Muscle of leg (tissue), 16 donors: ENCODE measurements at places on chromosomes 3 and 15.

DNA sequence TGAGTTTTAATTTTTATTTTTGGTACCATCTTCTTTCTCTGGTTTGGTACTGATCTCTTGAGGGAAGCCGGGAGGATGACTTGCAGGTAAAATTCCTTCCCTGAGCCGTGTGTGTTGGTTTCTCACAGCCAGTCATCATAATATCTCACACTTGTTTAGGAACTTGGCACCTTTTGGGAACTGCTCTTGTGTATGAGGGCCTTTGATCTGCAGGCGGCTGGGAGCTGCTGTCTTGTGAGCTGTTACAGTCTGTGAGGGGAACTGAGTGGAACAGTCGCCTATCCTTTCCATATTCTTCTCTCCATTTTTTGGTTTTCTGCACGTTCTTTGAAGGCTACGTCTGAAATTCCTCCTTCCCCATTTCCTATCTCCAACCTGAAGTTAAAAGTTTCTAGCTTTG lies 75.2 kb downstream of the CACNA2D3 start:
- no peak for DNase-seq

DNA sequence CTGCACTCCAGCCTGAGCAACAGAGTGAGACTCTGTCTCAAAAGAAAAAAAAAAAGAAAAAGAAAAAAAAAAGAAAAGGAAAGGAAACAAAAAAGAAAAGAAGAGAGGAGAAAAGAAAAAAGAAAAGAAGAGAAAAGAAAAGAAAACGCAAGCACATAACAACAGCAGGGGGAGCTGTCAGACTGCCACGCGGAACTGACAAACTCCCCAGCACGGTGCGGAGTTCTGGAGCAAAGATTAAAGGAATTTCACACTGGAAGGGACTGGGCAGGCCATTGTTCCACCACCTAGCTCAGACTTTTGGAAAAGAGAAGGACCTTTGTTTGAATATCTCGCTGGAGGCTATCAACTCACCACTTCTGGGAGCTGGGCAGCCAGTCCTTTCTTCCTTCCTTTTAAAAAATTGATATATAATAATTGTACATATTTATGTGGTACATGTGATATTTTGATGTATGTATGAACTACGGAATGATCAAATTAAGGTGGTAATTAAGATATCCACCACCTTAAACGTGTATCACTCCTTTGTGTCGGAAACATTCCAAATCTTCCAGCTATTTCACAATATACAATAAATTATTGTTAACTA lies 40.5 kb downstream of the DPPA2 start:
- DNase-seq, result peak; percentile 51

- DNase-seq, result no peak
These were observed 12.2 kb downstream of the CPB1 start for GRCh38 chr3:148839805-148840204.

DNA sequence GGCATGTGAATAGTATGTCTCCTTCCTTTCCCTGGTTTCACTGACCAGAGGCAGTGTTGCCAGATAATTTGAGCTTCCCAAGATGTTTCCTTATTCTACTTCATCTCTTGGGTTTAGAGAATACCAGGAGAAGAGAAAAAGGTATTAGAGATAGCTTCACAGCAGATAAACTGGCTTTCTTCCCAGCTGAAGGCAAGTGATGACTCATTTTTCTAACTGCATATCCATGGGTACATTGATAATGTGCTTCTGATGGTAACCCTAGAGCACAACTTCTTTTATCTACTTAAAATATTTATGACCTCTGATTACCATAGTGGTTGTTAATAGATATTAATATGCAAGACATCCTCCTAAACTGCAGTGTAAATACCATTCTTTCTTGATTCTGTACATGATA lies 34.6 kb upstream of the CMTM8 start:
- no peak for DNase-seq

- no peak for DNase-seq
These were observed 813.3 kb upstream of the ARRDC4 start for GRCh38 chr15:97146929-97147870.

DNA sequence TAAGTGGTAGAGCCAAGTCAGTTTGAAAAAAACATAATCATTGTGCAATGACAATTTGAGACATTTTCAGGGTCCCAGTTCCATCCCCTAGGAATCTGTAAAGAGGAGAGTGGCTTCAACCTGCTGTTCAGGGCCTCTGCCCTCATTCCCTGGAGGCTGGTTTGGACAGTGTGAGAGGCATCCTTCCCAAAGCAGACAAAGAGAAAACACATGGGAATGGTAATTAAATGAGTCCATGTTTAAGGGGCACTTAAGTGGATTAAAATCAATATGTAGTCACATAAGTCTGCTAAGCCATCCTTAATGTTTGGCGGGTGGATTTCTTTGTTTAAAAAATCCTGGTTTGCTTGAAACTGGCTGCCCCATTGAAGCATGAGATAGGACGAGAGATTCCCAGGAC lies 146.3 kb upstream of the CTDSPL start:
- DNase-seq, result no peak

DNA sequence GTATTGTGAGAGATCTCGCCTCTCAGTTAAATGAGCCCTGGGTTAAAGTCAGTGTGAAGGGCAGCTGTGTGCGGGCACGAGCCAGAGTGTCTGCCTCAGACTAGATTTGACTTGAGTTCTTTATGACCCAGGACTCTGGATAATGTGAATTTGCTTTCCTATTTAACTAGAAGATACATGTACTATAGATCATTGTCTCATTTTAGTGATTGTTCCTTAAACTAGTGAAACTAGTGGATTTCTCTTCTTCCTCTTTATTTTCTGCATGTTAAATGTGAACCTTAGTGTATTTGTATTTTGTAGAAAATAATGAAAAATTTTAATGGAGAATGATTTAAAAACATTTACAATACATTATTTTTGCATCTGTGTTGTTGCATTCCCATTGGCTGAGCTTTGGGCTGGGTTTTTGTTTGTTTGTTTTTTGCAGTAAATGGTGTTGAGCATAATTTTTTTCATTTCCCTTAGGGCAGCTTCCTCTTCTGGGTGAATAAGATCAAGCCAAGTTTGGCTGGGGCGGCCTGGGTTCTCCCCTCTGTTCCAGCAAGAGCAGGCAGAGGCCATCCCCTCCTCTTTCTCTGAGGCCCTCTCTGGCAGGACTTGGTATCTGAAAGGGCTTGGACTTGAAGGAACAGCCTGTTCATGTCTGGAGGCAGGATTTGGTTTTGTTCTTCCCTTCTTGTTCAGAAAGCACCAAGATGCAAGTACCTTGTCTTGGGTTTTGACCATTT lies 15.0 kb downstream of the GCSAM start:
- DNase-seq, result no peak

DNA sequence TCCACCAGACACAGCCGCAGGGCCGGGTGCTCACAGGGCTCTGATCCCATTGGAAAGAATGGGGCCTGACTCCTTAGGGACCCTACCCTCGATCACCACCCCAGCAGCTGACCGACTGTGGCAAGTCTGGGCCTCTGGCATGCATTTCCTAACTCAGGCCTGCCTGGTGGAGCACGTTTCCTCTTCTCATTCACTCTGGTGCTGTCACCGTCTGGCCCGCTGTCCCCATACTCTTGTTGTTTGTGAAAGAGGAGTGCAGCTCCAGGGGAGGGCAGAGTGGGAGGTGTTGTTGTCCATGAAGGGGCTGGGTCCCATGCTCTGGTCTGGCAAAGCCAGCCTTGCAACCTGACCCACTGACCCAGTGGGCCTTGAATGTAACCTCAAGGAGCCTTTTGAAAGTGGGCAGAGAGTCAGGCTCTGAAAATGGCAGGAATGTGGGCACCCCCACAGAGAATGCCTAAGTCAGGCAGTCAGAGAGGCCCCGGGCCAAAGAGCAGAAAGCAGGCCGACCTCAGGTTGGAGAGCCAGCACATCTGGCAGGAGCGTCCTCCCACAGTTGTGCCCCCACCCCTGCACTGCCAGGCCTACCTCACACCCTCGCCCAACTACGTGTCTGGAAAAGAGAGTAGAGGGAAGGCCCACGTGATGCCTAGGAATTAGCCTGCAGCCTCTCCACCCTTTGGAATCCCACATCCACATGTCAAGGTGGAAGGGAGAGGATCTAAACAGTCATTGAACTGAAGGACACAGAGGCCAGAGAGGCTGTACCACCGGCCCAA lies 10.9 kb downstream of the SEMA7A start:
- no peak for DNase-seq

DNA sequence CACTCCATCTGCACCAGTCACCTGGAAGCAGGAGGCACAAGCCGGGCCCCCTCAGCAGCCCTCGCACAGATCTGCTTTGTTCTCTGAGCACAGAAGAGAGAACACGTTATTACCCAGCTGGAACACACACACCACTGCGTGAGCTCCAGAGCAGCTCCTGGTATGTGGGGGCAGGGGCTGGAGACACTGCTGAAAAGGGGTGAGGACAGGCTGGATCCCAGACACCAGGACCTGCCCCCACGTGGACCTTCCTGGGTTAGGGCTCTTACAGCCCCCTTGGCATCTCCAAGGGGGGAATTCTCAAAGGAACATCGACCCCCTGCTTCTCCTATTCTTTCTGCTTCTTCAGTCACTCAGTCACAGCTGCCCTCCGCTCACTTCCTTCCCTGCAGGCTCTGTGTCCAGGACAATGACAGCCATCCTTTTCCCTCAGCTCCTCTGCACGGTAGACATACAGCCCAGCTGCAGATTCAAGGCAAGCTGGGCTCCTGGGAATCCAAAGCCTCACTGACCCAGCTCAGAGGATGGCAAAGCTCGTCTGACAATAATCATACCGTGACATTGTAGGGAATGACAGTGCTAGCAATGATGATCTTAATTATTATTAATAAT lies 33.7 kb downstream of the PRR20G start:
- no peak for DNase-seq

GRCh38 chr3:24591191-24591590 lies 96.5 kb upstream of the THRB start:
- no peak for DNase-seq

GRCh38 chr3:194278186-194278845 lies 72.8 kb downstream of the CPN2 start:
- no peak for DNase-seq

GRCh38 chr3:137469263-137469662 lies 294.9 kb upstream of the SOX14 start:
- no peak for DNase-seq

DNA sequence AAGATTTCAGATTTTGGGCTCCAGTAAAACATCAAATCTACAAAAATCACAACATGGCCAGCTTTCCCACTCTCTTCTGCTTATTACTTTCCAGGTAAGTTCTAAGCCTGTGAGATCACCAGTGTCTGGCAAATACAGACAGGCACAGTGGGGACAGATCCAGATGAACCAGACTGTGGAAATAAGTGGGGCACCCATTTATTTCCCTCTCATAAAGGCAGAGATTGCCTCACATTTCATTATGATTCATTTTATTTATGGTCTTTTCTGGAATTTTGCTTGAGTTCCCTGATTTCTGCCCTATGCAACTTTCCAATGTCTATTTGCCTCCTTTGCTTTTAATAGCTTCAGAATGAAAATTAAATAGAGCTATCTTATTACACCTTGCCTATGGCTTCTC lies 66.8 kb downstream of the GREM1 start:
- DNase-seq, result no peak

DNA sequence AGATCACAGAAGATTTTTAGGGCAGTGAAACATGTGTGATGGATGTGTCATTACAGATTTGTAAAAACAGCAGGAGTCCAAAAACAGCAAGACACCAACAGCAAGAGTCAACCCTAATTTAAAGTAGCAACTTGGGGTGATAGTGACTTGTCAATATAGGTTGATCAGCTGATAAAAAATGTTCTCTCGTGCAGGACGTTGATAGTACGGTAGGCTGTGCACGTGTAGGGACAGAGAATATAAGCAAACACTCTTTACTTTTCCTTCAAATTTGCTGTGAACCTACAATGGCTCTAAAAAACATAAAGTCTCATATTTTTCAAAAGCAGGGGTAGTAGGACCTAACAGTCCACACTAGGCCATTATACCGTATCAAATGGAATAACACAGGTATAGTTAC lies 120.8 kb downstream of the STAG1 start:
- no peak for DNase-seq

GRCh38 chr3:15997274-15997943 lies 177.1 kb upstream of the GALNT15 start:
- DNase-seq, result no peak

DNA sequence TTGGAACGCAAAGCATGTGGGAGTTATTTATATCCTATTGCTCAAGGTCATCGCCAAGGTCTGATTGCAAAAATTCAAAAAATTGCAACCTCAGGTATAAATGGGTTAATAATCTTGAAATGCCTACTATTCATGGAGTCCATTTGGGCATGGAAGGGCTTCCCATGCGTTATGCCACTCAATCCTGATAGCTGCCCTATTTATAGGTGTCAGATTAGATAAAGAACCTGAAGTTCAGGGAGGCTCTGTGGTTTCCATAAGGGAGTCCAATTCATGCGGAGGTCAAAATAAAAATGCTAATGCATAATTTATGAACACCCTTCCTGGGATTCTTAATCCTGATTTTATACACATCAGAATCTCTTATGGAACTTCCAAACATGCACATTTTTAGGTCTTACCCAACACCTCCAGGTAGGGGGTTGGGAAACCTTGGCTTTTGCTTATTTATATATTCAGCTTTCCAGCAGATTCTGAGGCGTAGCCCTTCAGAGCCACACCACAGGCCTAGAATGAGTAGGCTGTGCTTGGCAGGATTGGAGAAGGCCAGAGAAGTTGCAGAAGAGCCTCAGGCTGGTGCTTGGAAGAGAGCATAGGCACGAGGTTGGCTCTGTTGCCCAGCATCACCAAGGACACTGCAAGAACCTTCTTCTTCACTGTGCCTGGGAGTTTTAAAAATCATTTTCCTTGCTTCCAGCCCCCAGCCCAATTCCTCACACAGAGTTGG lies 324.4 kb upstream of the CFAP20DC start:
- no peak for DNase-seq

DNA sequence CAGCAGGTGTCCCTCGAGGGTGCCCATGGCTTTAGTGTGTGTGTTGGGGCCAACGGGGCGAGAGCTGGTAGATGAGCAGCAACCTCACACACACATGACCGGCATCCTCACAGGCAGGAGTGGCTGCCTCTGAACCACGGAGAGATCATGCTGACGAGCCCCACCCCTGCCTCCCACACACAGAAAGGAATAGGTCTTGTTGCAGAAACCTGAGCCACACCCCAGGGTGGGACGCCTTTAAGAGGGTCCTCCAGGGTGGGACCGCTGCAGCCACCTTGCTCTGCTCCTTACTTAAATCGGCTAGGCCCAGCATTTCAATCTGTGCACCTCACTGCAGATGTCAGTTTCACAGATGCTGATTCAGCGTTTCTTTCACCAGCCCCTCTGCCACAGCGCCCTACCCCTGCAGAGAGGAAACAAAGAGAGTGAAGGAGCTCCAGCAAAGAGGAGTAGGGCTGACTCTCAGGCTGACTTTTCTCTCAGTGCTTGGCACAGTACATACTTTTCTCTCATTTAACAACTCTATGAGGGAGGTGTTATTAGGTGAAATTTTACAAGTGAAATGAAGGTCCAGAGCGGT lies 61.2 kb upstream of the EPHB3 start:
- DNase-seq, result no peak

- no peak for DNase-seq
These were observed 120.3 kb downstream of the MYO9A start for GRCh38 chr15:71997691-71998090.

DNA sequence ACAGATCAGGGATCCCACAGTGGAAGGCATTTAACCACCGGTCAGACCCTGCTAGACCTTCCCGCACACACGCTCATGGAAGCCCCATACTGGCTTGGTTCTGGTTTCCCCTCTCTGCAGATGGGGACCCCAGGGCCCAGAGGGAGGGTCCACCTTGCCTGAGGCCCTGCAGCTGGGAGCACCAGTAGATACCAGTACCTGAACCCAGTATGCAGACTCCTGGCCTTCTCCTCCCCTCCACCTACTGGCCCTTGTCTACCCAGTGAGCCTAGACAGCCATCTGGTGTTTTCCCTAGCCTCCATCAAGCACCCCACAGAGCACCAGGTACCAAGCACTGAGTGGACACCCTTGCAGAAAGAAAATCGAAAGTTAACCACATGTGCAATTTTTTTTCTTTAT lies 65.1 kb downstream of the MEGF11 start:
- no peak for DNase-seq
